ENCODE measurements at places on chromosomes 1 and 21.

- H3K27ac ChIP-seq: no peak overlapping the region
- no peak overlapping the region for H3K4me3 ChIP-seq
- peaks cover 27% of the 10 kb centered on the region for H3K4me1 ChIP-seq
- H3K36me3 ChIP-seq: no peaks in the 10 kb centered on the region
These were observed 173.5 kb upstream of the LMO4 start for GRCh38 chr1:87155170-87155569.

DNA sequence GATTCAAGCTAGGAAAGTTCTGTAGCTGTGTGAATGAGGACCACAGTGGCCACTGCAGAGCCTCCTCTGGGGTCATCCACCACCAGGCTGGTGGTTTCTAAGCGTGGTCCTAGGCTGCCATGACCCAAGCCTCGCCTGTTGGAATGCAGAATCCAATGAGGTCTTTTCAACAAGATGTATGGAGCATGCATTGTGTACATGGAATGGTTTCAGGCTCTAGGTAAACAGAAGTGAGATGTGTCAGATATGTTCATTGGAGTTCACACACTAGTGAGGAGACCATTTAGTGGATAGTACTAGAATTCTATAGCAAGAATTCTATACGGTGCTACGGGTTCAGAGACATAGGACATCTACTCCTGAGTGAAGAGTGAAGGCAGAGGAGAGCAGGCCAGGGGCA is 10.7 kb downstream of the RNU5D-1 start:
- H3K27me3 ChIP-seq: no peaks in the 10 kb centered on the region
- H3K27ac ChIP-seq: no peak overlapping the region
- no peaks in the 10 kb centered on the region for H3K36me3 ChIP-seq
- H3K4me3 ChIP-seq: no peak overlapping the region
- no peaks in the 10 kb centered on the region for H3K4me1 ChIP-seq

GRCh38 chr1:214846276-214846675 is 236.3 kb upstream of the KCNK2 start:
- no peak overlapping the region for H3K27ac ChIP-seq
- H3K4me3 ChIP-seq: no peak overlapping the region
- H3K27me3 ChIP-seq: no peaks in the 10 kb centered on the region
- no peaks in the 10 kb centered on the region for H3K36me3 ChIP-seq
- DNase-seq: no peak
- no peaks in the 10 kb centered on the region for H3K4me1 ChIP-seq

DNA sequence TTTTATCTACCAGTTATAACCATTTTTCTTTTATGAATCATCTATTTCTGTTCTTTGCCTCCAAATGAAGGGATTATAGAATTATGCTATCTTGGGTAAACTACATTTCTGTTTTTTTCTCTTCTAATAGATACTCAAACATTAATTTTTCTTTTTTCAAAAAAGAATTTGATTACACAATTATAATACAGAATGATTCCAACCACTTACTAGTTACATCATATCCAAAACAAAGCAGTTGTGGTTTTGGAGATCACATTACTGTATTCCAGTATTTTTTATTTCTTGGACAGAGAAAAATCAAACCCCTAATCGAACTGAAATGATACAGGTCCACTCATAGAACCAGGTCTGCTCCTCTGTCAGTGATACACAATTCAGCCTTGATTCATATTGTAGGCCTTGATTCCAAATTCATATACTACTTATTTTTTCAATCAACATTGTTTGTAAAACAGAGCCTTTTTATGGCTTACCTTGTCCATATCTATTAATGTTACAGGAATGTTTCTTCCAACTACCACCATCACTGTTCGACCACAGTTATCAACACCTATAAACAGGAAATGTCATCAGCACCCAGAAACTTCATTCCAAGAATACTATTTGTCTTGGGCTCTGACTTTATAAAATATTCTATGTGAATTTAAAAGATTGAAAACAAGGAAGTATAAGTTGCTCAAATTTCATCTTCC is 43.2 kb downstream of the GDAP2 start:
- H3K27me3 ChIP-seq: no peaks in the 10 kb centered on the region
- no peak overlapping the region for H3K4me3 ChIP-seq
- DNase-seq: no peak
- H3K27ac ChIP-seq: no peak overlapping the region

GRCh38 chr1:41758500-41758899 is 160.2 kb downstream of the HIVEP3 start:
- no peak overlapping the region for H3K4me3 ChIP-seq
- H3K36me3 ChIP-seq: no peaks in the 10 kb centered on the region
- no peaks in the 10 kb centered on the region for H3K4me1 ChIP-seq
- no peak for DNase-seq
- no peak overlapping the region for H3K27ac ChIP-seq

DNA sequence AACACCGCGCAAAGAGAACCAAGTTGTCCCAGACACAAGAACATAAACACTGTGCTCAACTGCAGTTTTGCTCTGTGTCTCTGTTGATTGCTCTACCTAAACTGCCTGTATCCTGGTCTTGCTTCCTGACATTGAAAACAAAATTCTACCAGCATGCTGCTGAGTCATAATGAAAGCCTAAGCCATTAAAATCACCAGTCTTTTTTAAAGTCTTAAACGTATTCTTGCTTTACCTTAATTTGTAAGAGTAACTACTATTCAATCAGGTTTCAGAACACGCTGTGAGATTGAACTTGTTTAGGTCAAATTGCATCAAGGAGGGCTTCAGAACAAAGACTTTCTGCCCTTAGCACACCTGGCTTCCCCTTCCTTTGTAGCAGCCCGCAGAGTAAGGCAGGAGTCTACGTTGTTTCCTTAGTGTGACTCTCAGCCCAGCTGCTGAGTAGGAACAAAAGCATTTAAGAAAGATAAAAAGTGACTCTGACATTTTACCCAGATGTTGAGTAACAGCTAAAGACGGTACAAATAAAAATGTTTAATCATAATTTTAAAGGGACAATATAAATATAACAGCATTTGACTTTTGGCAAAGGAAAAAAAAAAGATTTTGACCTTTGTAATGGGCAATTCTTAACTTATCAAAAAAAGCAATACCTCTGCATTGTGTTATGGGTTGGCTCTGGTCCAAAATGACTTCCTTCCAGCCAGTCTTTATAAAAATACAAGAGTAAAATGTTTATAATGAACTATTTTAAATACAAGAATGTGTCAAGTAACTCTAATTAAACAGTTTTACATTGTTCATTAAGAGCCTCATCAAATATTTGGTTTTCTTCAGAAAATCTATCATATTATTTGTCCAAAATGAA is 186.9 kb upstream of the ADGRL4 start:
- H3K4me3 ChIP-seq: no peak overlapping the region
- no peaks in the 10 kb centered on the region for H3K4me1 ChIP-seq
- DNase-seq: peak; percentile 8
- H3K27ac ChIP-seq: no peak overlapping the region
- H3K36me3 ChIP-seq: no peaks in the 10 kb centered on the region
- H3K27me3 ChIP-seq: no peaks in the 10 kb centered on the region

GRCh38 chr1:119090250-119090649 is 50.2 kb downstream of the WARS2 start:
- H3K27ac ChIP-seq: no peak overlapping the region
- H3K36me3 ChIP-seq: no peaks in the 10 kb centered on the region
- DNase-seq: no peak
- no peaks in the 10 kb centered on the region for H3K4me1 ChIP-seq

GRCh38 chr1:12619792-12620487 is 1.9 kb upstream of the DHRS3 start:
- H3K4me3 ChIP-seq: peak overlapping the region; percentile 94
- H3K27ac ChIP-seq: no peak overlapping the region
- DNase-seq: peak; percentile 93
- peaks cover 18% of the 10 kb centered on the region for H3K27me3 ChIP-seq
- peaks cover 25% of the 10 kb centered on the region for H3K4me1 ChIP-seq

DNA sequence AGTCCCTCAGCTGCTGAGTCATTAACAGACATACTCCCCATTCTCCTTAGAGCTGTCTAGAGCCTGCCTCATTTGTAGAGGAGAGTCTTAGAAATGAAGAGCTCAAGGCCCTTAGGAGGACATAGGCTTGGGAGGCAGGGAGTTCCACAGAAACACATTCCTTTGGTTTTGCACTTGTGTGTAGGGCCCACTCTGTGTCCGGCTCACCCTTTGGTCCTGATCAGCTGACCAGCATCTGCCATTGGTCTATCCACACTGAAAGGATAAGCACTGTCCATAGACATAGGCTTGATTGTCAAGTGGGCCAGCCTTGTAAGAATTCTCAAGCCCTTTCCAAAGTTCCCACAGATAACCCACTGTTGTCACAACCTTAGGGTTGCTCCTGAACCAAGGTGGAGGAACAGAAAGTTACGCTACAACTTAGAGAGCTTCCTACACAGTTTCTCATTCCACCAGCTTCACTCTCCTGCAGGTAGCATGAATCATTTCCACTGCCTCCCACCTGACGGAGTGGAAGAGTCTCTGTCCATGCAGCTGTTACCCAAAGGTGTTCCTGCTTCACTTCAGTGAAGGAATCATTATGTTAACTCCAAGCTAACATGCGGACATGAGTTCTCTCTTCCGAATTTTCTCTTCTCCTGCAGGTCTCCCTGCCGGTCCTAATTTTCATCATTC is 96.1 kb downstream of the TNFSF18 start:
- H3K36me3 ChIP-seq: no peaks in the 10 kb centered on the region
- no peak overlapping the region for H3K4me3 ChIP-seq
- no peaks in the 10 kb centered on the region for H3K27me3 ChIP-seq
- H3K4me1 ChIP-seq: no peaks in the 10 kb centered on the region
- DNase-seq: no peak

GRCh38 chr1:218967836-218968235 is 205.8 kb upstream of the LYPLAL1 start:
- H3K27ac ChIP-seq: no peak overlapping the region
- DNase-seq: no peak

DNA sequence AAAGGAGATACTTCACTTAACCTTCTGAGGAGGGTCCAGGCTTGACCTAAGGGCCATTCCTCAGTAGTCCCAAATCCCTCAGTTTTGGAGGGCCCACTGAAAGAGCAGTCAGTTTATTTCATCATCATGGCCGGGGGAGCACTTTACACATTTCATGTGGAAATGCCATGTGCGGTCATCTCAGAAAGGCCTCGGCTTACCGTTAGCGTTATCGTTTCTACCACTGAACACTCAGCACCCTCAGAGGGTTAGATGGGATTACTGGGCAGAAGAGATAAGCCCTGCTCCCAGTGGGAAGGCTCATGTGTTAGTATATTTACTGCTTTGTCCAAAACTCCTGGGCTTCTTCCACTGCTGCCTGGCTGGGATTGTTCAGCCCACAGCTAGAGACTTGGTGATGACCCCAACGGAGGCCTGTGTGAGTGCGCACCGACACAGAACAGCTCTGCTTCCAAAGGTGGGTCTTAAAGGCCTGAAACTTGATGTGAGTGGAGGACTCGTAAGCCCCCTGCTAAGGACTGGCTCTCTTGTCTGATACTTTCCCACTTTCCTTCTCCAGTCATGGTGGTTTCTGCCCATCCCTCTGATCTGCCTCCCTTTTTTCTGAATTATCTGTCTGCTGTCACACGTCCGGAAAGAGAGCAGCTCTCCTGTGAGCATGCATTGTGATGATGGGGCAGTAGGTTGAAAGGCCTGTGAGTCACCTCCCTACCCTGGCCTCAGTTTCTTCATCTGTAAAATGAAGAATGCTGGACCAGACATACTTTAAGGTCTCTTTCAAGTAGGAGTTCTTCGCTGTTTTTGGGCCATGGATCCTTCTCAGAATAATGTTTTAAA is 284.5 kb downstream of the ASTN1 start:
- H3K36me3 ChIP-seq: no peaks in the 10 kb centered on the region
- no peak overlapping the region for H3K27ac ChIP-seq
- no peaks in the 10 kb centered on the region for H3K27me3 ChIP-seq
- H3K4me3 ChIP-seq: no peak overlapping the region
- DNase-seq: no peak

GRCh38 chr1:74486036-74486435 is 26.4 kb downstream of the LRRC53 start:
- DNase-seq: no peak
- no peak overlapping the region for H3K27ac ChIP-seq
- H3K36me3 ChIP-seq: no peaks in the 10 kb centered on the region
- H3K27me3 ChIP-seq: no peaks in the 10 kb centered on the region
- no peak overlapping the region for H3K4me3 ChIP-seq
- H3K4me1 ChIP-seq: peaks cover 14% of the 10 kb centered on the region

DNA sequence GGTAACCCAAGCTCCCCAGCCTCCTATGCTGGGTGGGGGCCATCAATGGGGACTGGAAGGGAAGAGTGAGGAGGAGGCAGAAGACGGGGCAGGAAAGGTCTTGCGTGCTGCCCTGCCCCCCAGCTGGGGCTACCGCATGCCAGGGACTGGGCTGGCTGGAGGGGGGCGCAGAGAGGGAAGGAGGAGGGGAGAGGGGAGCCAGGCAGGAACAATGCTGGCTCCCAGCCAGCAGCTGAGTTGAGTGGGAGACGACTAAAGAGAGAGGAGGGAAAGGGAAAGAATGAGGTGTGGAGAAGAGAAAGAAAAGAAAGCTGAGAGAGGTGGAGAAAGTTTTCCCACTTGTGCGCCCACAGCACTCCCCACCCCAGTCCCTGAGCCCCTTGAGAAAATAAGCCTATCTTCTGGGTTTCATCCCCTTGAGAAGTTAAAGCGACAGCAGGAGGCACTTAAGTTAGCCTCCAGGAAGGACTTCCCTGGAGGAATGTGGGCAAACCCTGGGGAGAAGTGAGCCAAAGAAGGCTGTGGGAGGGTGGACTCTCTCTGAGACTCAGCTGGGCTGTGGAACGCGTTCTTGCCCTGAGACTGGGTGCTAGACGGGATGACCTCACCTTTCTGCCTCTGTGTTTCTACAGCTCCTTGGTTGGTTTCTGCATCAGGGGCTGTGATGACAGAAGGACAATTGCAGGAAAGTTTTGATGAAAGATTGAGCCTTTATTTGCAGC is 12.9 kb upstream of the NES start:
- no peaks in the 10 kb centered on the region for H3K36me3 ChIP-seq
- peak; percentile 54 for DNase-seq
- peak overlapping the region; percentile 44 for H3K4me3 ChIP-seq

Measured in neural progenitor cell (in vitro differentiated cells).